ENCODE measurements at places on chromosomes 2 and 18.

DNA sequence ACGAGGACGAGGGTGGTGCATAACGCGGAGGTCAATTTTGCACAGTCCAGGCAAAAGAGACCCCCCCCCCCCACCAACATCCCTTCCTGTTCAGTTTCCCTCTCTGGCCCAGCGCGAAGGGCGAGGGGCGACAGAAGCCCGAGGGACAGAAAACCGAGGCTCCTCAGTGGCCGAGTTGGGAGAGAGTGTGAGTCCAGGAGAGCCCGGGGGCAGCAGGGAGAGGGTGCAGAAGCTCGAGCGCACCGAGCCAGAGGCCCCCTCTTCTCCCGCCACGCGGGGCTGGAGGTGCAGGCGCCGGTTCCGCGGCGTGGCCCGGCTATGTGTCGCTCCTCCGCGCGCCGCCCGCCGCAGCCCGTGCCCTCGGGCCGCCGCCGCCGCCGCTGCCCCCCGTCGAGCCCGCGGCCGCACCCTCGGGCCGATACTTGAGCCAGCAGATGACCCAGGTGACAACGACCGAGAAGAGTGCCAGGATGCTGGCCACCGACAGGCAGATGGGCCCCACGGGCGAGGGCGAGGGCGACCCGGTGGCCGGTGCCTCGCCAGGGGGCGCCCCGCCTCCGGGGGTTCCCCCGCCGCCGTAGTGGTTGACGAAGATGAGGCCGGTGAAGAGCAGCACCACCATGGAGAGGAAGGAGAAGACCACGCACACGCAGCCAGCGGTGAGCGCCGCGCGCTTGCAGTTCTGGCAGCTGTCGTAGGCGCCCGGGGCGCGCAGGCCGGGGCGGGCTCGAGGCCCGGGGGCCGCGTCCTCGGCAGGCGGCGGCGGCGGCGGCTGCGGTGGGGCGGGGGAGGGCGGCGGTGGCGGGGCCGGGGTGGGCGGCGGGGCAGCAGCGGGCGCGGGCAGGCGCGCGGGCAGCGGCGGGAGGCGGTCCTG lies 20.2 kb upstream of the PAX3 start:
- DNase-seq: peak; percentile 85

DNA sequence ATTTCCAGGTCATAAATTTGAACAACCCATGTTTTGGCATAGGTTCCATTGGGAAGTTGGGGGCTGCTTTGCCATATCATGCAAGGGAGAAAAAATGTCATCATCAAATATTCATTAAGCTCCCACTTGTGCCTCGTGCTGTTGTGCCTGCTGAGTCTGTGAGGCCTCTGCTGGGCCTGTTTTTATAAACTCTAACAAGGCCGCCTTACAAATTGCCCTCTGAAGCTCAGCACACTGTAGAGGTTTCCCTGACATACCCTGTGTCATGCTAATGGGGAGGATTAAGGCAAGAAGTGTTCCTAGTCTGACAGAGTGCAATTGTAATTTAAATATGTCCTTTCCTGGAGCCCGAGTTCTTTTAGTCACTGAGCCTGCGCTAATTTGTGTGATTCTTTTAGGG lies 17.6 kb downstream of the OSBPL6 start:
- DNase-seq: no peak

- no peak for DNase-seq
These were observed 654.9 kb upstream of the SYT4 start for GRCh38 chr18:43932140-43932539.

- no peak for DNase-seq
These were observed 196.2 kb downstream of the ZNF385B start for GRCh38 chr2:179664972-179665812.

- DNase-seq: peak; percentile 62
These were observed at the start of gene SERPINE2 for GRCh38 chr2:224039080-224039769. Gene SERPINE2, minus strand, starts transcription at chr2:224039286. Its CDS starts 37,386 bp downstream, at chr2:224001900.

DNA sequence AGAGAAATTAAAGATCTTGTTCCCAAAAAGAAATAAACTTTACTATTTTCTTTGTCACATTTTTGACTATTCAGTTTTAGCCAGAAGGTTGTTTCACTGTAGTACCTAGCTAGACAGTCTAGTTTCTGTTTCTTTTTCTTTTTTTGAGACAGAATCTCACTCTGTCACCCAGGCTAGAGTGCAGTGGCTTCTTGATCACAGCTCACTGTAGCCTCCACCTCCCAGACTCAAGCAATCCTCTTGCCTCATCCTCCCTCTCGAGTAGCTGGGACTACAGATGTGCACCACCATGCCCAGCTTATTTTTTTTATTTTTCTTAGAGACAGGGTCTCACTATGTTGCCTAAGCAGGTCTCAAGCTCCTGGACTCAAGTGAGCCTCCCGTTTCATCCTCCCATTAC lies 2.2 kb downstream of the RBM45 start:
- DNase-seq: no peak

GRCh38 chr2:4110273-4110672 lies 406.9 kb downstream of the DCDC2C start:
- DNase-seq: no peak

DNA sequence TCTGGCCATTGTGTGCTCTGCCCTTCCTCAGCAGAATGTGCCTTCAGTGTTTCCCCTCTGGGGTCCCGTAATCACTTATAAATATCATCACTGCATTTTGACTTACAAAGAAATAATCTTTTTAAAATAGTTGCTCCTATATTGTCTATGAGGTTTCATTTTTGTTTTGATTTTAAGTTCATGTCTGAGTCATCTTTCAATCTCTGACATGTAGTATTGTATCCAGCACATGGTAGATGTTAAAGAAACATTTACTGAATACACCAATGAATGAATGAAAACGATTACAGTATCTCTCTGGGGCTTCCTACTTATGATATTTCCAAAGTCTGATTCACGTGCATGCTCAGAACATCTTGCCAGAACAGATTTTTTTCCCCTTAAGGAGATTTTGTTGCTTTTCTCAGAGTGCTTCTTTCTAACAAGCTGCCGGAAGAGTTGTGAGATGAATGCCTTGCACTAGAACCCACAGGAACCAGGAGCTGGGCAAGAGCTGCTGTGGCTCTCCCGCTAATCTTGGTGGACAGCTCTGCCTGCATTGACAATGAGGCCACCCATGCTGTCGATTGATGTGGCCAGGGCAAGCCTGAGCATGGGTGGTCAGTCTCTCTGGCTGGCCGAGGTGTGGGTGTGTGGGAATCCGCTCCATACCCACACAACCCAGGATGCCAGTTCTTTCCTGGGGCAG lies 199.4 kb downstream of the CYRIA start:
- DNase-seq: no peak

DNA sequence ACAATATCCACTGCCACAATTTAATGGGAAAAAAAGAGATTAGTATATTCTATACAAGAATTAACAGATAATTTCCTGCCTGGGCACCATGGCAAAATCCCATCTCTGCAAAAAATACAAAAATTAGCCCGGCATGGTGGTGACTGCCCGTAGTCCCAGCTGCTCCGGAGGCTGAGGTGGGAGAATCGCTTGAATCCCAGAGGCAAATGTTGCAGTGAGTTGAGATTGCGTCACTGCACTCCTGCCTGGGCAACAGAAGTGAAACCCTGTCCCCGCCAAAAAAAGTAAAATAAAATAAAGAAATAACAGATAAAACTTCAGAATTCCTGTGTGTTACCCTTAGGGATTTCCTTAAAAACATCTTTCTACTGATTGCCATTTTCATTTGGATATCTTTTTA lies 1194.8 kb upstream of the PIK3C3 start:
- no peak for DNase-seq

DNA sequence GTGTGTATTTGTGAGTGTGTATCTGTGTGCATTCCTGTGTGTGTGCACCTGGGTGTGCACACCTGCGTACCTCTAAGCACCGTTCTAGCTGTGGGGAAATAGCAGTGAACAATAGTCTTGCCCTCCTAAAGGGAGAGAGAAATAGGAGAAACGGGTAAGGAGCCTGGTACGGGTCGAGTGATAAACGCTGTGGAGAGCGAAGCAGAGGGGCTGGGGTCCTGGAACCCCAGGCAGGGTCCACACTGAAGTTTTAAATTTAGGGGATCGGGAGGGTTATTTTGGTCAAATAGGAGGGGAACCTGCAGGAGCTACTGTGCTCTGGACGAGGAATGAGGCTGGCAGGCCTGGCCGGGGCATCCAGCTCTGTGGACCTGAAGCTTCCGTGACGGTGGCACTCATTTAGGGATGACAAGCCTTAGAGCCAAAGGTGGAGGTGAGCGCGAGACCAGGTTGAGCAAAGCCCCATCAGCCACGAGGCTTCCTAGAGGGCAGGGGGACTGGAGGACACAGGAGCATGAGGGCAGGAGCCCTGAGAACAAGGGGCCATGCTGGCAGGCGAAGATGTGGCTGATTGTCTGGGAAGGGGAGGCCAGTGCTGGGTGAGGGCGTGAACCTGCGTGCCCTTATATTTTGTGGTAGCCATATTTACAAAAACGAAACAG lies 188.0 kb downstream of the RTP5 start:
- no peak for DNase-seq

DNA sequence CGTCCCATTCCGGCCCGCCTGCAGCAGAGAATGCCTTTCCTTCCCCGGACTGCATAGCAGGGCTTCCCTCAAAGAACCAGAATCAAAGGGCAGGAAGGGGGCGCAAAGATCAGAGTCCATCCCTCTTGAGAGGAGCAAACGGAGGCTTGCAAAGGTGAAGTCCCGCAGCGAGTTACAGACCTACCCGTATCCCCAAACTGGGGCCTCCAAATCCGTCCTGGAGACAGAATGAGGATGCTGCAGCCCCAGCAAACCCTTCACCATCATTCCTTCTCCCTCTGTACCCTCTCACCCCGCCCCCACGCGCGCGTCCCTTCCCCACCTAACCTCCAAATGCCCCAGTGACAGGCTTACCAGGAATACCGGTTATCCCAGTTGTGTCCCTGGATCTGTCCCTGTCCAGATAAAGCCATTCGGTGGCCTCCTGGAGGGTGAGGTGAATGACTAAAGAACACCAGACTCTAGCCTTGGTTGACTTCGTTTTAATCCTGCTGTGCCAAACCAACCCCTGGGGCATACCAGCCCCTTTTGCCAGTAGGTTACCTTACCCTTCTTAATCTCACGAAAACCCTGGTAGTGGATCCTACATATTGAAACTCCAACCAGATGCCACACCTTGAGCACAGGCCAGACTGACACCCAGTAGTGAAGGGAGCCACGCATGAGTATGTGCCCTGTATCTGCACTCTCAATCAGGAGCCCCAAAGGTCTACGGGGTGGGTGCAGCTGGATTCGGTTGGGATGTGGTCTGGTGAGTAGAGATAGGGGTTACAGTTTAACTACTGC lies 961 bp upstream of the SLC40A1 start:
- DNase-seq: peak; percentile 24

DNA sequence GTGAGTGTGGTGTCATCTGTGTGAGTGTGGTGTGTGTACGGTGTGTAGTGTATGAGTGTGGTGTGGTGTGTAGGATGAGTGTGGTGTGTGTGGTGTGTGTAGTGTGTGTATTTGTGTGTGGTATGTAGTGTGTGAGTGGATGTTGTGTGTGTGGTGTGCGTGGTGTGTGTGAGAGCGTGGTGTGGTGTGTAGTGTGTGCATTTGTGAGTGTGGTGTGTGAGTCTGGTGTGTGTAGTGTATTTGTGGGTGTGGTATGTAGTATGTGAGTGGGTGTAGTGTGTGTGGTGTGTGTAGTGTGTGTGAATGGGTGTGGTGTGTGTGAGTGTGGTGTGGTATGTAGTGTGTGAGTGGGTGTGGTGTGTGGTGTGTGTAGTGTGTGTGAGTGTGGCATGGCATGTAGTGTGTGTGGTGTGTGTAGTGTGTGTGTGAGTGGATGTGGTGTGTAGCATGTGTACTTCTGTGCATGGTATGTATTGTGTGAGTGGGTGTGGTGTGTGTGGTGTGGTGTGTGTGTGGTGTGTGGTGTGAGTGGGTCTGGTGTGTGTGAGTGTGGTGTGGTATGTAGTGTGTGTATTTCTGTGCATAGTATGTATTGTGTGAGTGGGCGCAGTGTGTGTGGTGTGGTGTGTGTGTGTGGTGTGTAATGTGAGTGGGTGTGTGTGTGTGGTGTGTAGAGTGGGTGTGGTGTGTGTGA lies 227.8 kb downstream of the BCL2 start:
- no peak for DNase-seq

- DNase-seq: peak; percentile 60
These were observed 18.2 kb upstream of the ACSL3 start for GRCh38 chr2:222842491-222843174.

DNA sequence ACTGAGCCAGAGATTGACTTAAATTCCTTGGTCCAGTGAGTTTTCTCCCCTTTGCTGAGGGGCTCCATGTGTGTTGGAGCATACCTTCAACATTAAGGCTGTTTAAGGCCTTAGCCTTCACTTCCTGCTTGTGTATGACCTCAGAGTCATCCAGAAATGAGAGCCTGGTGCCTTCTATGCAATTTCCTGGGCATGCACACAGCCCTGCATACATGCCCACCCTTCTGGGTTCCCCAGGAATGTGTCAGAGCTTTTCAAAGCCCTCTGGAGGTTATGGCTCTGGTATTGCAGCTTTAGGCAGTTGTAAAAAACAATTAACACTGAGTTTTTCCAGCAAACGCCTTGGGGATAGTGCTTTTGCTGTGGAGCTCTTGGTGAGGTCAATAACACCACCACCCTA lies 16.7 kb downstream of the IL1R1 start:
- peak; percentile 25 for DNase-seq

- DNase-seq: peak; percentile 22
These were observed 110.2 kb upstream of the PIEZO2 start for GRCh38 chr18:11259469-11260150.

GRCh38 chr2:39834426-39834825 lies 55.4 kb upstream of the THUMPD2 start:
- DNase-seq: peak; percentile 12

GRCh38 chr2:131023758-131024157 lies 69.5 kb downstream of the FAM168B start:
- DNase-seq: no peak

DNA sequence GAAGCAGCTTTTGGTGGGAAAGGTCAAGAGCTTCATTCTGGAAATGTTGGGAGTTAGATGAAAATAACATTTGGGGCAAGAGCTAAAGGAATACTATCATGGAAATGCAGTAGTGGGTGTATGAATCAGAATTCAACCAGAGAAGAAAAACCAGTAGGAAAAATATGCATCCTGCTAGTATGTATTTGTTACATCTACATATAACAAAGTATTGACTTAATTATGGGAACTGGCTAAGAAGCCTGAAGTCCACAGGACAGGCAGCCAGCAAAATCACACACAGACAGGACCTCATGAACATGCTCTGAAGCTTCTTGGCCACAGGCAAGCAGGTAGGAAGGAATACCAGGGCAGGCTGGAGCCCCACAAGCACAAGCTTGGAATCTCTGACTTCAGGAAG lies 185.8 kb downstream of the FBXO15 start:
- DNase-seq: no peak

DNA sequence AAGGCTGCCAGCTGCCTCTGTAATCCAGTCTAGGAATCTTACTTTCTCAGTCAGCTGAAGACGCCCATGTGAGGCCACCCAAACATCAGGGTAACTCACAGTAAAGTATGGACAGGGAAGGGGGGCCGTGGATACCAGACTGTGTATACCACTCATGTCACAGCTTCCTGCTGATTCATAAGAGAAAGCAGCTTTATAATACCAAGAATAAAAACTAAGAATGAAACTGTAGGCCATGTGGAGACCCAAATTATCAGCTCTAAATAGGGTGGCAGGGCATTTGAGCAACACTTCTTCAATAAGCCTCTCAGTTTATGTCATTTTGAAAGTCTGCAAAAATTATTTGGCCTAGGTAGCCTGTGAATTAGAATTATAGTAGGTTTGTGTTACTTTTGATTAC lies 115.0 kb upstream of the CDCA7 start:
- no peak for DNase-seq

All from NB4 (cell line).